ENCODE measurements at places on chromosomes 1 and 21.

DNA sequence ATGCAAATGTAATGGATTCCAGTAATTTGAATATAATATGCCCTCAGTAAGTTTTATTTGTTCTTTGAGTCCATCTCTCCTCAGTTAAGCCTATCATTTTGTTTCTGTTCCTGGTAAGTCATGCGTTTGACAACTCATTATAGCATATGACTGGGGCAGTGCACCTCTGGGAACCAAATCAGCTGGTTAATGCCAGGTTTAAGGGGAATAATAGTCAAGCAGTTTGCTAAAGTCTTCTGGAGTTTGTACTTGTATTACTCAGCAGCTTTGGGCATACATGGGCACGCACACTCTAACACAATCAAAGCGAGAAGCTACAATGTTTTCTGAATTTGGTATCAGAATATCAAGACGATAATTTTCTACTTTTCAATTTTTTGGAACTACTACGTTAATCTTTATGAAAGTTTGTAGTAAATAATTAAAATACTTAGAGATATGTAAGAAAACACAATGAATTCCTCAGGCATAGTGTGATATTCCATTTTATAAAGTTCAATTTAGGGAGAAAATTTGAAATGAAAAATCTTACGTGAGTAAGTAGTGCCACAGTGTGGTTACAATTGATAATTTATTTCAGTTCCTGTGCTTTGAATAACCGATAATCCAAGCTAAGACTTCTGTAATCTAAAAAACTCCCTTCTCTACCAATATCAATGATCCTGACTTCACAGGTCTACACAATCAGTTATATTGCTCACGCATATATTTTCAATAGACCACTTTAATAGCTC is 43.8 kb upstream of the KCTD3 start:
- DNase-seq: no peak

GRCh38 chr1:114034567-114035303 is 55.5 kb downstream of the OLFML3 start:
- no peak for DNase-seq

- no peak for DNase-seq
Observed at GRCh38 chr1:171254859-171255258, 6.6 kb downstream of the FMO1 start.

GRCh38 chr21:16086936-16087335 is 357.2 kb downstream of the USP25 start:
- DNase-seq: no peak

- no peak for DNase-seq
Observed at GRCh38 chr1:212955961-212956620, 5.8 kb downstream of the VASH2 start.

DNA sequence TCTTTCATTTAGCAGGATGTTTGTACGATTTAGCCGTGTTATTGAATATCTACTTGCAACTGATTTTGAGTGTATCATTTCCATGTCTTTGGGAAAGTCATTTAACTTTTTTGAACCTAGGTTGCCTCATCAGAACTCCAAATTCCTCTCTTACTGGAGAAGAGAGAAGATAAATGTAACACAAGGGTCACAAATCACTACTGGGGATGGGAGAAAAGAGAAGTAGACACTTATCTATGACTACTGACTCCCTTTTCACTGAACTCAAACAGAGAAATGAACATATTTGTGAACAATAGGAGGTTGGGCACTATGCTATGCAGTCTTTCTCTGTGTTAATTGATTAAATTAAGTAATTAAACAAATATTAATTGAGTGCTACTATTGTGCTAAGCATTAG is 42.2 kb downstream of the TENT5C start:
- DNase-seq: no peak

DNA sequence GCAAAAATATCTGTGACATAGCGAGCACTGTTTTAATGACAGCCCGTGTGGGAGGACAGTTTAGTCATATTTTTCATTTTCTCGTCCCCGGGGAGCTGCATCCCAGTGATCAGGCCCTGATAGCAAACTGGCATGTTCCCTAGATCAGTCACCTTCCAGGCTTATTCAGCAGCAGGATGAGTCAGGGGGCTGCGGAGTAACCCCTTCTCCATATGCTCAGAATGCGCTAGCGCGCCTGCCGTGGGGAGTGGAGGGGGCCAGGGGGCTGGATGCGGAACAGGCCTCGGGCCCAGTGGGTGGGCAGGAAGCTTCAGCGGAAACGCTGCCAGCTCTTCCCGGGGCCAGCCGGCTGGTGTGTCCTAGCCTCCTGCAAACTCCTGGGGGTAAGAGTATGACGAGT is 94.0 kb downstream of the KCND3 start:
- DNase-seq: no peak

GRCh38 chr1:75708910-75709309 is 15.6 kb upstream of the ACADM start:
- DNase-seq: no peak

DNA sequence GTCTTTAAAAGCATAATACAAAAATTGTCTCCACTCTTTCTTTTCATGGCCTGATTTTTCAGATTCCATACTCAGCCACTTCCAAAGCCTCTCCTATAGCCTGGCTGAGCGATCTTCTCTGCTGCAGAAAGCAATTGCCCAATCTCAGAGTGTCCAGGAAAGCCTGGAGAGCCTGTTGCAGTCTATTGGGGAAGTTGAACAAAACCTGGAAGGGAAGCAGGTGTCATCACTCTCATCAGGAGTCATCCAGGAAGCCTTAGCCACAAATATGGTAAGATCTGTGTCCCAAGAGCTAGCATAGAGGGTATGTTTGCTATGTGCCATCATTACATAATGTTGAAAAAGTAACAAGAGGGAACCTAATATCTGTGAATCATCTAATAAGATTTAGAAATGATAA is 130.7 kb upstream of the BMP8A start:
- DNase-seq: no peak

- DNase-seq: no peak
Observed at GRCh38 chr1:61370177-61370912, 288.0 kb downstream of the NFIA start.

DNA sequence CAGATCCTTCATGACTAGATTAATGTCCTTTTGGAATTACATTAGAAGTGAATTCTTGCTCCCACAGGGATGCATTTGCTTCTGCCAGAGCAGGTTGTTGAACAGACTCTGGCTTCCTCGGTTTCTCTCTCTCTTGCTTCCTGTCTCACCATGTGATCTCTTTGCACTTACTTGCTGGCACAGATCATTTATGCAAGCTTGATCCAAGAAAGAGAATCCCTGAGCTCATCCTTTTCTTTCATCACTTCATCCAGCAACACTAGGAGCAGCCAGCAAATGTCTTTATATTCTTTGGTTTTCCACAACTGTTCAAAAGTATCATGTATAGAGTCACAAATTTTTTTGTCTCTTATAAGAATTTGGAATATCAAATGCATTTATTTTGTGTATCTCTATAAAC is 313.5 kb downstream of the ZNF326 start:
- DNase-seq: no peak

DNA sequence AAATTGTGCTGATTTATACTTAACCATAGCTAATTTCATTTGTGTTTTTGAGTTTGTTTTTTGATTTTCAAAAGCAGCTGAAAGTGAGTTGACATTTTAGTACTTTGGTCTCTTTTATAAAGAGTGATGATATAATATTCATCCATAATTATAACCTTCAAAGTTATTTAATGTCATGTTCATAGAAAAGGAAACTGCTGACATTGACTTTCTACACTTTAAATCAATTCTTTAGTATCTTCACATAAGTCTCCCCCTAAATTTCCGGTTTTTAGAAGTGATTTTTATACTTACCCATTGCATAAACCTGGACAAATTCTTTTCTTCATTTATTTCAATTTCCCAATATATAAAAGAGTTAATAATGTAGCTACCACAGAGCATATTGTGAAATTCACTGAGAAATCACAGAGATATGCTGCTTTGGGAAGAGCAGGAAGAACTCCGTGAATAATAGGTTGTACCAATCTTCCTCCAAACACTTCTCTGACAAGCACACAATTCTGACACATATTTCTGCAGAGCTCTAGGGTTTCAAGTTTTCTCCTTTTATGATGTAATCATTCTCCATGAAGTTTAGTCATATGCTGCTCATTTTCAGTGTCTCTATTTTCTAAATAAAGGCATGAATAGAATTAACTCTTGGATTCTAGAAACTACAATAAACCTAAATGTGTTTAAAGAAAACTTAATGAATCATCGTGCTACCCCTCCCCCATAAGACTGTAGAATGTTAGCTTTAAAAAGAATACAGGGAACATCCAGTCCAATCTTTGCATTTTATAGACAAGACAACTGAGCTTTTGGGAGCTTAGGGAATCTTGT is 25.6 kb upstream of the CDC42BPA start:
- DNase-seq: no peak

DNA sequence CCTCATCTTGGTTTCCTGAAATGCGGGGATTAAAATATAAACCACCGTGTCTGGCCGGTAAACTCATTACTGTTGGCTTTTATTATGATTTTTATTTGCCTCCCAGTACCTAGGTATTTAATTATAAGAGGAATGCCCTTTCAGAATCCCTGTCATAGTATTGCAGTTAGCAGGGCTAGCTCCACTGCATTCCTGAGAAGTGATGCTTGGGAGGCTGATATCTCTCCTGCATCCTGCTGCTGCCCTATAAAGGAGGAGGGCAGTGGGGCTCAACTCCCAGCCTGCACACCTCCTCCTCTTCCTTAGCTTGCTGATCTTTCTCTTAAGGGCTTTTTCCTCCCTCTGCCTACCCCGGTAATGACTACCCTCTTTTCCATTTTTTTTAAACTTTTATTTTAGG is 19.9 kb upstream of the DISC1 start:
- no peak for DNase-seq

DNA sequence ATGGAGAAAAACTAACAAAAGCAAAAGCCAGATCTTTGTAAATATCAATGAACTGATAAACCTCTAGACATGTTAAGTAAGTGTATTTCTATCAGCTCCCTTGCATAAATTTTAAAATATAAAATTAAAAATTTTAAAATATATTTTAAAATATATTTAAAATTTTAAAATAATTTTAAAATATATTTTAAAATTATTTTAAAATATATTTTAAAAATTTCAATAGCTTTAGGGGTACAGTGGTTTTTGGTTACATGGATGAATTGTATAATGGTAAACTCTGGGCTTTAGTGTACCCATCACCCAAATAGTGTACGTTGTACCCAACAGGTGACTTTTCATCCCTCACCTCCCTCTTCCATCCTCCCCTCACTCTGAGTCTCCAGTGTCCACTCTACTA is 279.2 kb downstream of the SDCCAG8 start:
- no peak for DNase-seq

GRCh38 chr1:19300211-19300610 is 11.6 kb upstream of the AKR7A3 start:
- DNase-seq: no peak

- DNase-seq: no peak
Observed at GRCh38 chr1:32470991-32471694, 6.3 kb downstream of the ZBTB8B start.

DNA sequence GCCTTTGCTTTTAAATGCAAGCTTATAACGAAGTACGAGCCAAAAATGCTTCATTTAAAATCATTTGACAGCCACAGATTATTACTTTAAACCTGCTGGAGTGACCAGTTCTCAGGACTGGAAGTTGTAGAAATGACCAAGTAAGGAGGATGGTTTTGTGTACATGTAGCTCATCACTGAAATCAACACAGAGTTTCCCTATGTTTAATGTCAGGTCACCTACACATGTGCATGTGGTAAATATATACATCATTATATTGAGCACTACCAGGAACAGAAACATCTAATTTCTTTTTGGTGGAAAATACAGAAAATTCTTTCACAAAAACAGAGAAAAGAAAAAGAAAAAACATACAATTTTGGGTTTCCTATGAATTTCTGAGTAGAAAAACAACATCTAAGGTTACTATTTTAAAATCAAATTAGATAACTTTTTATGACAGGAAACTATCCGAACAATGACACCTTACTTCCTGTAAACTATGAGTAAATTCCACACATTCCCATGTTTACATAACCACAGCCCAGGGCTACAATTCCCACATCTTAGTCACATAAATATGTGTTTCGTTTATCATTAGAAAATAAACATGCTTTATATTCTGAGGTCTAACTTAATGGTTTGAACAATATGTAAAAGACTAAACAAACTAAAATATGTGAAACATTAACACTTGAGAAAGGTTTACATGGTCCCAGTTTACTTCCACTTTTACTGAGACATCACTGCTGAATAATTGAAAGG is 73.6 kb downstream of the ZNF281 start:
- DNase-seq: no peak

GRCh38 chr1:171563675-171564074 is 58.4 kb upstream of the MYOCOS start:
- no peak for DNase-seq

GRCh38 chr1:17979815-17980214 is 127.8 kb upstream of the IGSF21 start:
- no peak for DNase-seq

GRCh38 chr1:10962483-10962882 is 50.0 kb upstream of the TARDBP start:
- DNase-seq: no peak

DNA sequence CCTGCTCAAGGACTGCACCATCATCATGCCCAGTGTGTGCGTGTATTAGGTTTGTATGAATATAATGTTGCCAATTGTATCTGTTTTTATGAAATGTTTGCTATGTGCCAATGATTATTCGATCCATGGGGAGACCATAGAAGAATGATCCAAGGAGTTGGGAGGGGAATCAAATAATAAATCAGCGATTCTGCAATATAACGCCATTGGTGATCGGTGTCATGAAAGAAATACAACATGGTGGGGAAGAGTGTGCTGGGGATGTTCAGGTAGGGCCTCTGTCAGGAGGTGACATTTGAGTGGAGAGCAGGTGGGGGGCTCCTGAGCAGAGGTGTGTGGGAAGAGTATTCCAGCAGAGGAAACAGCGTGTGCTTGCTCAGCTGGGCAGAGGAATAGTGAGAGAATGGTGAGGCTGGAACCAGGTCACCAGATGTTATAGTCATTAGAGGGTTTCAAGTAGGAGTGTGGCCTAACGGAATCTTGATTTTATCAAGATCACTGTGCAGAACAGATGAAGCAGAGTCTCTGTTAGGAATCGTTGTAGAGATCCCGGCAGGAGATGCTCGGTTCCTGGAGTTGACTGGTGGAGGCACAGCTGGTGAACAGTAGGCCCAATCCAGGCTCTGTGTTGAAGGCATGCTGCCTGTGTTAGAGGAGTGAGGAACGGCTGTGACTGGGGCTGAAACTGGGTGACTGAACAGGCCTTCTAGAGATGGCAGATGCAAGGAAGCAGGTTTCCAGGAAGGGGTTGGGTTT is 2.9 kb upstream of the ZNF496 start:
- DNase-seq: no peak

- DNase-seq: no peak
Observed at GRCh38 chr1:113557187-113557586, 166.9 kb downstream of the MAGI3 start.

GRCh38 chr1:10917513-10918454 is 94.7 kb upstream of the TARDBP start:
- DNase-seq: no peak

DNA sequence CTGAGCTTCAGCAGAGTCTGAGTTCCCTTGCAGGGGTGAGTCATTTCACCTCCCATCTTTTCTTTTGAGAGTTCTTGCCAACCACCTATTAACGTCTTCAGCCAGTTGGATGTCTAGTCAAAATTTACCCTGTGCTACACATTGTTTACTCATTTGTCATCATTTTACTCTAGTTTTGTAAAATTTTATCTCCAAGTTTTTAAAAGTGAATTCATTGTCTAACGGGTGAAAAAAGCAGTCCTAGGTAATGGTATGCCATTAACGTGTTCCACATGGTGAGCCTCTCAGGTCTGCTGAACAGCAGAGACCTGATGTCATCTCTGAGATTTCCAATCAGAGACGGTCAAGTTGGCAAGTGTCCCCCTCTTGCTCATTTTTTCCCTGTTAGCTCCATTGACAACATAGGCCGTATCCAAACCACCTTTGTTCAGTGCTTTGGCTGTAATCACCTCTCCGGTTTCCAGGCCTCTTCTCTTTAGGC is 85.4 kb downstream of the TBX15 start:
- DNase-seq: no peak

All from stimulated activated CD4-positive, alpha-beta T cell treated with anti-CD3 and anti-CD28 coated beads, TNF-alpha, amount 100 ng/mL, for 1 hour (primary cell).